Psoas muscle (tissue), 8 donors: ENCODE measurements at places on chromosomes 3 and 15. TPM values are rescaled to one million over a fixed set of nuclear protein-coding genes. Genes with fewer than 3 reads are reported as not detected.

SLC2A2 gene
- not detected for total RNA-seq

ERC2 gene
- total RNA-seq: not detected

CCR8 gene
- total RNA-seq: not detected

KLHL6 gene
- total RNA-seq: 0.50 TPM

NUP210 gene
- 2.1 TPM for total RNA-seq

ARGFX gene
- total RNA-seq: not detected

GRCh38 chr15:100759106-100759505 lies 120.5 kb upstream of the ALDH1A3 start:
- no peaks in the 10 kb centered on the region for H3K27me3 ChIP-seq
- H3K27ac ChIP-seq: no peak overlapping the region
- H3K4me3 ChIP-seq: no peak overlapping the region
- no peaks in the 10 kb centered on the region for H3K36me3 ChIP-seq

DNA sequence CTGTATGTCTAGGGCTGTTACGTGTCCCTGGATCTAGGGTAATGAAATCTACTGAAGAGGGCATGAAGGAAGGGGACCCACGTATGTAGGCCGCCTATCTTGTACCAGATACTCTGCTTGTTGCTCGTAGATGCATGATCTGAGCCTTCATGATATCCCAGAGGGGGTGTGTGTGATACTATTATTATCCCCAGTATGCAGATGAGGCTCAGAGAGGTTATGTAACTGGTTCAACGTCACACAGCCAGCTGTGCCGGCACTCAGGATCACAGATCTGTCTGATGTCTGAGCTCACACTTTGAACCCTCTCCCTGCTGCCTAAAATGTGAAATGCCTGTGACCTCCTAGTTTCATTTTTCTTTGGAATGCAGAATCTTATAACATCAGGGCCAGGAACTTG lies 36.2 kb upstream of the SEC13 start:
- H3K36me3 ChIP-seq: no peaks in the 10 kb centered on the region
- peak; percentile 22 for DNase-seq
- no peaks in the 10 kb centered on the region for H3K4me1 ChIP-seq
- H3K27ac ChIP-seq: no peak overlapping the region
- H3K27me3 ChIP-seq: no peaks in the 10 kb centered on the region

DNA sequence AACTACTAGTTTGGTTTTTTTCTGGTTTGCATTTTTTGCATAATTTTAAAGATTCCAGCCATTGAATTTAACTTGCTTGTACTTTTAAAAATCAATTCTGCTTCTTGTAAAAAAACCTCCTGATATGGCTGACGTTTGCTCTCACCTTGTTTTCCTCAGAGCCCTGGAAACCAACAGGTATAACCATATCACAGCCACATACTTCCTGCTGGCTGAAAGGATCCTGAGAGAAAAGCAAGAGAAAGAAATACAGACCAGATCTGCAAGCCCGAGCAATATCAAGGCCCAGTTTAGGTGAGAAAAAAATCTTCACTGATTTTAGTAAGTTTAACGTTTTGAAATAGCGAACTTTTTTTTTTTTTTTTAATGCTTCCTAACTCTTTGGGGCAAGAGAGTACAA lies 56.8 kb downstream of the SNRK start:
- peaks cover 5% of the 10 kb centered on the region for H3K4me1 ChIP-seq
- DNase-seq: no peak
- H3K27me3 ChIP-seq: no peaks in the 10 kb centered on the region
- H3K4me3 ChIP-seq: no peak overlapping the region
- H3K27ac ChIP-seq: no peak overlapping the region
- H3K36me3 ChIP-seq: peaks cover 18% of the 10 kb centered on the region

GRCh38 chr3:134536781-134537180 lies 50.9 kb downstream of the CEP63 start:
- no peaks in the 10 kb centered on the region for H3K27me3 ChIP-seq
- H3K36me3 ChIP-seq: peaks cover 73% of the 10 kb centered on the region
- no peak overlapping the region for H3K27ac ChIP-seq
- H3K4me1 ChIP-seq: no peaks in the 10 kb centered on the region

GRCh38 chr3:16247282-16248061 lies 17.3 kb downstream of the DPH3 start:
- no peak overlapping the region for H3K27ac ChIP-seq
- no peaks in the 10 kb centered on the region for H3K36me3 ChIP-seq

DNA sequence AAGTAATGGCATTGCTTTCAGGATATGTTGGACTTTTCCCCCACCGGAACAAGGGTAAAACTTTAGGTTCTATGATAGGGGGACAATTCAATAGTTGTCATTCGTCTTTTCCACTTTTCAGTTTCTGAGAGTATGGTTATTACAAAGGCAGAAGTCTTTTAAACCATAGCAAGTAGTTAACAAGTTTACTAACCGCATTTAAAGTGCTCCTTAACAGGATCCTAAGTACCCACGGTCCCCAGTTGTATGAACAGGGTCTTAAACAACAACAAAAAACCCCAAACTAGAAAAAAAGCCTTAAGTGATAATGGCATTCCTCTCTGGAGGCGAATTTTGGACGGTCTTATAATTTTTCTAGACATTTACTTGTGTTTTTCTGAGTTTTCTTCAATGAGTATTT lies 831 bp downstream of the IFT57 start:
- no peak for DNase-seq
- no peaks in the 10 kb centered on the region for H3K36me3 ChIP-seq
- no peaks in the 10 kb centered on the region for H3K27me3 ChIP-seq
- peaks cover 16% of the 10 kb centered on the region for H3K4me1 ChIP-seq
- peak overlapping the region; percentile 75 for H3K27ac ChIP-seq
- H3K4me3 ChIP-seq: peak overlapping the region; percentile 89

DNA sequence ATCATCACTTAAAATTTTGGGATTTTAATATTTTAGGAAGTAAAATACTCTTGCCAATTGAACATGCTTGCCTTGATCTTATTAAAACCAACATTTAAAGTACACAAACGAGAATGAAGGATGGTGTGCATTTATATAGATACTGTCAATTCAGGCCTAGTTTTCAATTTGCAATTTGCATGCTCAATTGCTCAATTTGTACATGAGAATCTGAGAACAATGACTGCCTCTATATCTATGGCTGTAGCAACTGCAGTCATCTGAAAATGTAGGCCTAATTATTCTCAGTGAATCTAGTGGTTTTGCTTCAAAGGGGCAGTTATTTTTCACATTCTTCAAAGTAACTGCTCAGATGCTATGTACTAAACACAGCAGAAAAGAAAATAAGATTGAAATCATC lies 18.8 kb downstream of the ZBBX start:
- H3K27me3 ChIP-seq: no peaks in the 10 kb centered on the region
- no peak for DNase-seq
- no peaks in the 10 kb centered on the region for H3K4me1 ChIP-seq
- no peak overlapping the region for H3K4me3 ChIP-seq
- H3K36me3 ChIP-seq: no peaks in the 10 kb centered on the region
- H3K27ac ChIP-seq: no peak overlapping the region

GRCh38 chr3:106333911-106334618 lies 465.3 kb upstream of the CBLB start:
- H3K27ac ChIP-seq: no peak overlapping the region
- DNase-seq: no peak
- H3K36me3 ChIP-seq: no peaks in the 10 kb centered on the region
- no peaks in the 10 kb centered on the region for H3K4me1 ChIP-seq
- no peak overlapping the region for H3K4me3 ChIP-seq

- peaks cover 67% of the 10 kb centered on the region for H3K36me3 ChIP-seq
- peaks cover 12% of the 10 kb centered on the region for H3K4me1 ChIP-seq
Observed at GRCh38 chr3:177034832-177035475, 162.3 kb downstream of the TBL1XR1 start.

DNA sequence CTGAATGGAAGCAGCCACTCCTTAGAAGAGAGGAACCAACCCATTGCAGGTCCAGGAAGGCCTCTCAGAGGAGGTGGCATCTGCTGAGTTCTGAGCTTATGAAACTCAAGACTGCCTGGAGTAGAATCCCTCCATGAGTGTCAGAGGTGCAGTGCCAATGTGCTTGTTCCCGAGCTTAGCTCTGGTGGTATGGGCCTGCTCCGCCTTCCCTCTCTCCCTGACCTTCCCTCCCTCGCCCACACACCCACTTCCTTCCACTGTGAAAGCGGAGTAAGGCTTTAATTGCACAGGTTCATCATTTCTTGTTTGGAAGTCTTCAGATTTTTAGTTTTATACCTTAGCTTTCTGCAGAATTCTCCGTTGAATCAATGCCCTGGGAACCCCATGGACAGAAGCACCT lies 208.0 kb upstream of the BHLHE40 start:
- no peak overlapping the region for H3K4me3 ChIP-seq
- H3K36me3 ChIP-seq: no peaks in the 10 kb centered on the region
- H3K27me3 ChIP-seq: no peaks in the 10 kb centered on the region
- peak overlapping the region; percentile 80 for H3K27ac ChIP-seq
- peaks cover 28% of the 10 kb centered on the region for H3K4me1 ChIP-seq

GRCh38 chr3:13080591-13080990 lies 7.4 kb upstream of the IQSEC1 start:
- H3K27ac ChIP-seq: no peak overlapping the region
- no peaks in the 10 kb centered on the region for H3K27me3 ChIP-seq
- H3K4me3 ChIP-seq: no peak overlapping the region
- H3K36me3 ChIP-seq: no peaks in the 10 kb centered on the region

DNA sequence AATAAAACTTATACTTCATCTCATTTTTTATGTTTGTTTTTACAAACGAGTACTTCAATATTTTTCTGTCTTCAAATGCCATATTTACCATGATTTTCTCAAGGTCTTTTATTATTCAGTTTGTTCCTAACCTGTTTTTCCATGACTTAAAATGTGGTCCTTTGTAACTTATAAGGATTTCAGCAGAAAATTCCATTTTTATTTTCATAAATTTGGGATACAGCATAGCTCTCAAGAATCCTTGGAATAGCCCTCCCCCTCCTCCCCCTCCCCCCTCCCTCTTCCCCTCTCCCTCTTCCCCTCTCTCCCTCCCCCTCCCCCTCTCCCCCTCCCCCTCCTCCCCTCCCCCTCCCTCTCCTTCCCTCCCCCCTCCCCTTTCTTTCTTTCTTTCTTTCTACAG lies 14.9 kb upstream of the STX19 start:
- no peaks in the 10 kb centered on the region for H3K36me3 ChIP-seq
- no peaks in the 10 kb centered on the region for H3K4me1 ChIP-seq
- DNase-seq: no peak
- H3K27ac ChIP-seq: no peak overlapping the region

DNA sequence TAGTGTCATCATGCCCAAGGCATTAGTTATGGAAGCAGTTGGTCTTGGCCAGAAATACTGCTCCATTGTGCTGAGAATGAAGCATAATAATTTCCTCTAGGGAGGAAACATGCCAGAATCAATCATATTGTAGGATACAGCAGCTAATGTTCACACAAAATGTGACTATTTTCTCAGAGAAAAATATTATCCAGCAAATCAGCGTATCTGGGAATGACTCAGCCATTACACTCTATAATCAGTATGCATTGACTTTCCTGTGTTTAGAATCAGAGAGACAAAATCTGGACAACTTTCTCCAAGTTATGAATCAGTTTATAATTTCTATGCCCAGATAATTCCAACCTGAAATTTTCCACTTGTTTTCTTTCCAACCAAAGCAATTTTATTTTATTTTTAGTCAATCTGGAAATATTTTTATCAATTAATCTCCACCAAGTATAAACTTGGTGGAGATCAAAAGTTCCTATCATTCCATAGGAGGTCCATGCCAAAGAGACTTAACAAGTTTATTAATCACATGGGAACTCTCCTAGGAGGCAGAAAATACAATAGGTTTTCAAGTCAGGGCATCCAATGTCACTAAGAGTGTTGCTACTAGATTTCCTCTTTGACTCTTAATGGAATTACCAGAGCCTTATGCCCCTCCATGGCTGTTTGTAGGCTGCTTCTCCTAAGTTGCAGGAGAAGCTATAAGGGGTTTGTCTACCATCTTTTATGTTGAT lies 36.4 kb downstream of the SUCNR1 start:
- H3K36me3 ChIP-seq: no peaks in the 10 kb centered on the region
- H3K4me1 ChIP-seq: no peaks in the 10 kb centered on the region
- no peak for DNase-seq
- no peak overlapping the region for H3K27ac ChIP-seq
- no peaks in the 10 kb centered on the region for H3K27me3 ChIP-seq
